ENCODE measurements at places on chromosomes 4 and X.

GRCh38 chr4:188613976-188614375, 474.7 kb downstream of the TRIML1 start:
- no peak for DNase-seq

- DNase-seq, result no peak
These were observed 93.7 kb upstream of the ZNF827 start for GRCh38 chr4:146032234-146032860.

GRCh38 chr4:43556262-43556661, 663.7 kb downstream of the GRXCR1 start:
- no peak for DNase-seq

- no peak for DNase-seq
These were observed 14.1 kb upstream of the CD99 start for GRCh38 chrX:2676794-2677675.

- DNase-seq, result no peak
These were observed 5.6 kb upstream of the ADGRL3 start for GRCh38 chr4:61194571-61194970.
